ENCODE measurements at places on chromosomes 2 and 18. TPM values are rescaled to one million over a fixed set of nuclear protein-coding genes. Genes with fewer than 3 reads are reported as not detected.

DNA sequence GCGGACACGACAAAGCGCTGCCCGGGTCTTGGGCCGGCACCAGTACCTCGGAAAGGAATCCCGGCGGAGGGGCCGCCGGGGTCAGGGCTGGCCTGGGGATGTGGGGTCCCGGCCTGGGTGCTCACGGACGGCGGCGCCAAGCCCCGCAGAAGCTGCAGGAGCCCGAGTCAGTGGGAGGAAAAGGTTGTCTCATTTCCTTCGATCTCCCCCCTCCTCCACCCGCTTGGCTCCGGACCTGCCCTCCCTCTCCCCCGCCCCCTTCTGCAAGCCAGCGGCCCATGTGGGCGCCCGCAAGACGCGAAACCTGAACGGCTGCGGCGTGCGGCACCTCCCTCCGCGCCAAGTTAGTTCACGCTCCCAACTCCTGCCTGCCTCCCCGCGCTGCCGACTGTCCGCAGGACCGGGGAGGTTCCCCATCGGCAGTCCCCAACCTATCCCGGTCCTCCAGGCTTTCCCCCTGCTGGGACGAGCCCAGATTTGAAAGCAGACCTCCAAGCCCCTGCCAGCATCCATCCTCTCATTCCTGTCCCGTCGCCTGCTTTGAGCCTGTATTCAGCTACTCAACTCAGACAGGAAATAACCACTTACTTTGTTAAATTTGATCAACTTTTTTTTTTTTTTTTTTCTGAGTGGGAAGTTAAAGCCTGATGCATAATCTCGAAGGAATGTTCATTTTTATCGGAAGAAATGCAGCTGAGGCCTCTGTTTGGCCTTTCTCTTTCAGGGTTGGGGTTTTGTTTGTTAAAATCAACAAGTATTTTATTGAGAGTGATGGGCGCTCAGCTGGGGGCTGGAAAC lies at the start of gene EVA1A:
Gene EVA1A (minus strand): TSS at position 172 of the 798 bp plus-strand sequence. CDS start 42,799 bp downstream, outside the sequence.
- peak; percentile 61 for DNase-seq

GRCh38 chr2:35468245-35468644 lies 887.3 kb upstream of the CRIM1 start:
- DNase-seq = no peak

DNA sequence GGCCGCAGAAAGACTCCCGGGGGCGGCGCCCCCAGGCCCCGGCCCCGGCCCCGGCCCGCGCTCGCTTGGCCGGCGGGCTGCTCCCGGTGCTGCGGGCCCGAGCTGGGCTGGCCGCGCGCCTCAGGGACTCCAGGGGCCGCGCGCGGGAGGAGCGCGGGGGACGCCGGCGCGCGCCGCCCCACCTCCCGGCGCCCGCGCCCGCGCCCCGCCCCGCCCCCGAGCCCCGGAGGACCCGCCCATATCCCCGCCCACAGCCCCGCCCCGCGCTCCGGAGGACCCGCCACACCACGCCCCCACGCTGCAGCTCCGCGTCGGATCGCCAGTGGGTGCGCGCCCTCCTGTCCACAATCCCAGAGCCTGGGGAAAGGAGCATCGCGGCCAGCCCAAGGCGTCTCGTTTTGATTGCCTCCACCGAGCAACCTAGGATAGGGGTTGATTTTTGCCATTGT lies at the start of gene PARD6G:
Gene PARD6G (minus strand): TSS at position 122 of the 449 bp plus-strand sequence. CDS start 166 bp downstream, outside the sequence.
- peak; percentile 90 for DNase-seq

DNA sequence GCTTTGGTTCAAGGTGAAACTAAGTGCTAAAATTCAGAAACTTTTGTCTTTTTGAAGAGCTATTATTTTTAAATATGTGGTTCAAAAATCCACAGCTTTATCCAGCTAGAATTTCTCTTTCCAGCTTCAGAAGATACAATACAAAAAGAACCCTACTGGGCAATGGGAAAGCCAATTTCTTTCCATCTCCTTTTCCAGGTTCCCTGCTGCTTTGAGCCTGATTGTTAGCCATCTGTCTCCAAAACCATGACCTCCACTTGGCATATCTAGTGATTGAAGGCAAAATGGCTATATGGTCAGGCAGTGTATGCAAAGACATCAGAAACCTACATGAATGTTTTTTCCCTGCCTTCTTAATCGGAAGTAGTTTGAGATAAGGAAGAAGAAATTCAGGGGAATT lies 134.1 kb downstream of the KCNH7 start:
- DNase-seq = no peak

- no peak for DNase-seq
Observed at GRCh38 chr2:43391201-43391877, 164.9 kb upstream of the ZFP36L2 start.

DNA sequence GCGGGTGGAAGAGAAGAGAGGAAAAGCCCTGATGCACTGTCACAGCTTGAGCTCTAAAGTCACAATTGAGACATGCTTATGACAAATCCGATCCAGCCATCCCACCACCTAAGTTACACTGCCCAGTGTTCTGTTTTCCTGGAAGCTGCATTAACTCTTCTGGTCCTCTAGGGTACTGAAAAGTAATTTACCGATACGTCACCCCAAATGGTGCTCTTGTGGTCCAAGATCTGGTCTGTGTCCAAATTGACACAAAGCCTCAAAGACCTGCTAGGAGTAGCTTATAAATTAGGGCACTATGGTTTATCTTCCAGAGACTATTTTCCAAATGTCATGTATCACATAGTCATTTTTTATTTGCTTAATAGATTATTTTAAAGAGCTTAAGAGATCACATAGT lies 186.7 kb upstream of the ETAA1 start:
- DNase-seq = no peak

DNA sequence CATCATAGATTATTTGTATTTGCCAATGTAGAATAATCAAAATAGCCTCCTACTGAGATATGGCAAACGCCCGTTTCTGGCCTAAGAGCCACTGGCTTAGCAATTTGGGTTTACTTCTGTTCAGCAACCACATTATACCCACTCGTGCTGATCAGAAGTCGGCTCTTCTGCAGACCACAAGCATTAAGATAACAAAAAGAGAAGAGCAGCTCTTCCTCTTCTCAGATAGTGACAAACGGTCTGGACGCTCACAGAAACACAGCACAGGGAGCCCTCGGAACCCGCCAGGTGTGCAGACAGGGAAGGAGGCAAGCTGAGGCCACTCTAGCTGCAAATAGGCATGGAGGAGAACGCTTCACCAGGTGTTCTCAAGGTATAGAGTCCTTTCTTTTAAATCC lies 164.0 kb downstream of the HDAC4 start:
- no peak for DNase-seq

DNA sequence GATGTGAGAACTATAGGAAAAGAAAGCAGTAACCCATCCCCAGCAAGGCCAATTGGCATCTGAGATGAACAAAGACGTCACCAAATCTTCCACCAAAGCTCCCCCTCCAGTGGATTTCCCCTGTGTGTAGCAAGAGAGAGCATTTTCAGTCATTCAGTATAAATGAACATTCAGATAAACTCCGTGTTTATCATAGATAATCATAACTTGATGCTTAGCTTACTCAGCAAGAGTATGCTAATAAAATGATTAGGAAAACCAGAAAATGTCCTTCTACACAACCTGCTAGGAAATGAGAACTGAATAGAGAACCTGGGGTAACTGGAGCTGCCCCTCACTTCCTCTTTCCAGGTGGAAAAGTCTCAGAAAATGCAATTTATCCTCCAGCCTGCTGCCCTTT lies 198.0 kb upstream of the CCDC150 start:
- DNase-seq = no peak

DNA sequence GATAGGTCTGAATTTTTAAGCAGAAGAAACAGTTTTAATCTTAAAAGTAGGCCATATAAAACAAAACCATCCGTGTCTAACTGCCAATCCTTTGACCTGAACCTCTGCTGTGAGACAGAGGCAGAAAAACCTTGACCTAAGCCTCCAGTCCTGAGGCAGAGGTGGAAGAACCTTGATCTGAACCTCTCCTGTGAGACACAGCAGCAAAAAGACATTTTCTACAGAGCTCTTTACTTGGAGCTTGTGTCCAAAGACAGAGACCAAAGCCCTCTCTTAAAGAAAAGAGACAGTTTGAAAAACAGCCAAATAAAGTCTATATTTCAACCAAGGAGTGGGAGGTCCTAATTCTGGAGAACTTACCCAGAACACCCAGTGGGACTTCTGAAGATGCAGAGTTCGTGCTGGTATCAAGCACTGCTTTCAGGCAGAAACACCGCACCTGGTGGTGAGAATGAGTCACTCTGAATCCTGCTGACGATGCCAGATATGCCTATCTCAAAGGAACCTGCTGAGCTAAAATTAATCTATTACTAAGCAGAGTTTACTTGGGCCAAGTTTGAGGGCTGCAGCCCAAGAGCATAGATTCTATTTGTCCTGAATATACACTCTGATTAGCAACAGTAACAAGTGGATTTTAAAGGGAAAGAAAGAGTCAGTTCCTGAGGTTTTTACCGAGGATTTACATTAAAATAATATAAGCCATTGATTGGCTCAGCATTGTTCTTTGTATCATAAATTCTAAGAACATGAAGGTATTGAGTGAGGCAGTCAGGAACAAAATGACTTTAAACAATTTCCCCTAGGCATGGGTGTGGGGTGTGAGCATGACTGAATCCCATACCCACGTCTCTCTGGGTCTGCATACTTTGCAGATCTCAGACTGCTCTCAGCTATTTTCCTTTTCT lies 806.4 kb downstream of the TRIB2 start:
- DNase-seq = peak; percentile 21

- DNase-seq = peak; percentile 49
Observed at GRCh38 chr2:86393521-86394491, 47.4 kb upstream of the KDM3A start.

GRCh38 chr2:137969418-137969765 lies 5.1 kb downstream of the HNMT start:
- DNase-seq = no peak

GRP gene
- not detected for total RNA-seq

- DNase-seq = no peak
Observed at GRCh38 chr2:227125506-227125905, 38.5 kb downstream of the COL4A4 start.

DNA sequence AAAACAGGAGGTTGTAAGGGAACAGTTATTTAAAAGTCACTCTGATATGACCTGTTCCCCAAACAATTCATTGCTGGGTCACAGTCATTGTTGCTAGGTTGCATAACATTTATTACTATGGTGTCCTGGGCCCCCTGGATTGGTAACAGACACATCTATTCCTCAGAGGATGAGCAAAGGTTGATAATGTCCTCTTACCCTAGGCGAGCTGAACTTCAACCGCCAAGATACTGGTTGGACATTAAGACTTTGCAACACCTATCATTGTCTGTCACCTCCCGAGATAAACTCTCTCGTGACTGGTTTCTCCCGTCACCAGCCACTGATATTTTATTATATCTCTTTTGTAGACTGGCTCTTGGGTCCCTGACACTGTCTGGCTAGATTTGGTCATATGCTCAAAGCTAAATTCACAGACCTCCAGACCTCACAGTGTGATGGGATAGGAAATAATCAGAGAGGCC lies 361.3 kb downstream of the ZNF521 start:
- no peak for DNase-seq

DNA sequence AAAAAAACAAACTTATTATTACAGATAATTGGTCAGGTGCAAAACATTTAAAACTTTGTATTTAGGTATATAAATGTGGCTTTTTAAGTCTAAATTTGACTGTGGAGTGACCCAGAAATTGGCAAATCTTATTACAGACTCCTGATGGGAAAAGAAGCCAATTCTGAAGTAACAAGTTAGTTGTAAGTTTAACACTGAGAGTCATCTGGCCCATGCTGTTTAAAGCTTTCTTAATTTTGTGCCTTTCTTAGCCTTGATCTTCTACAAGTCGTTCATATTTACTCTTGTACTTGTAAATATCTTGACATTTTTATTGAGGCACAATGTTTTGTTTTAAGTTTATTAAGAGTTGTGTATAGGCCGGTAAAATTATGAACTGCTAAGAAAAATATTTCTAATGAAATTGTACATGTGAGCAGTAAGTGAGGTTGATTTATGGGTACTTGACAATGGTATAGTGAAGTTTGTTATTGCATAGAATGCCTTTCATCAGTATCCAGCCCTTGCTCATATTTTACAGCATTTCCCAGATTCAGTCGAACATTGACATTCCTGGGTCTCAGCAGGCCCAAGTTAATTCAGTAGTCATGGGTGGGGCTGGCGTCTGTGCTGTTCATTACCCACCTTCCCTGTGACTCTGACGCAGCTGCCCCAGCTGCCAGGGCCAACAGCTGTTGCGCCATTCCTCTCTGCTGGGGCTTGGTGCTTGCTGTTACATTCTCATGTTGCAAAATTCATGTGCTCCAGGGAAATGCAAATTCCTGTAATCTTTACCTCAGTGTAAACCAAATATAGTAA lies 121.4 kb downstream of the ZNF236 start:
- DNase-seq = no peak

- DNase-seq = no peak
Observed at GRCh38 chr18:62863579-62864001, 148.2 kb downstream of the PHLPP1 start.

- DNase-seq = no peak
Observed at GRCh38 chr2:106142683-106143082, 51.4 kb downstream of the UXS1 start.

KCNS3 gene
- total RNA-seq = 2.3 TPM

CENPA gene
- 12.3 TPM for total RNA-seq

DNA sequence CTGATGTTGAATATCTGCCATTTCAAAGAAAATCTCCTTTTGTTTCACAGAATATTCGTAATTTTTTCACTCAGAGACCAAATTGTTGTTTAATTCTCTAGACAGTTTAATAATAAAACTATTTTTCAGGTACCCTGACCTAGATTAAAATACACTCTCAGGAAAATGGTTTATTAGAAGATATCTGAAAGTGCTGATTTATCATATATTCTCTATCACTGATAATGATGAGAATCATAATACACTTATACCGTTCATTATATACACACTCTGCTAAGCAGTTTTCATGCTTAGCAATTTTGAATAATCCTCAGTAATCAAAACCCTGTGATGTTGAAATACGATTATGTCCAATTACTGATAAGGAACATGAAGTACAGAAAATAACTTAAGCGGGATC lies 772.9 kb upstream of the CRIM1 start:
- DNase-seq = no peak

DNA sequence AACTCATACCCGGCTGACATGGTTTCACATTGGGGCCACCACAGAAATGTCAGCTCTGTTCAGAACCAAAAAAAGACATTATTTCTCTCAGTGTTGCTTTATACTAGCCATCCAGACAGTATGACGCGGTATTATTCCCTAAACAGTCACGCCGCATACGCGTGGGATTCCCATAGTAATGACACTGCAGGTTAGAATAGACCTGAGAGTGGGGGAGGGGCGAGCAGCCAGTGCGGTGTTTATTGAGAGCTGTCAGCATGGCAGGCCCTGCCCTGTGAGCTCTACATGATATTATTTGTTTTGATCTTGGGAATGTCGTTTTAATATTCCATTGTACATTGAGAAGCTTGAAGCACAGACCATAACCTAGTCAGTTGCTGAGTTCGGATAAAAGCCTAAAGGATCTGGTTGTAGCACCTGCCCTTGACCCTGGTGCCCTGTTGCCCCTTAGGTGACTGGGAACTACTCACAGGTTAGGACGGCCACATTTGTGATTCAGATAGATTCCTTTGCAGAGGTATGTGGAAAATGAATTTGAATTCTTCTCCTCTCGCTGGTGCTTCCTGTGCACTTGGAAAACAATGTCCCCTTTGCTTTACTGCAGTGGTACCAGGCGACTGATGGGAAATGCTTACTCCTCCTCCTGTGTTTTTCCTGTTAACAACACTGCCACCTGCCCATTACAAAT lies 150.1 kb downstream of the ARHGAP28 start:
- DNase-seq = no peak
